ENCODE measurements at places on chromosomes 13 and 19. TPM values are rescaled to one million over a fixed set of nuclear protein-coding genes. Genes with fewer than 3 reads are reported as not detected.

- no peak overlapping the region for H3K4me3 ChIP-seq
- DNase-seq, result no peak
- H3K36me3 ChIP-seq, result no peaks in the 10 kb centered on the region
- H3K27ac ChIP-seq, result no peak overlapping the region
- H3K4me1 ChIP-seq, result no peaks in the 10 kb centered on the region
These were observed 1466.9 kb downstream of the UQCRFS1 start for GRCh38 chr19:27745978-27746542.

GRCh38 chr13:27991881-27992280 is 3.4 kb upstream of the URAD start:
- no peak overlapping the region for H3K27ac ChIP-seq
- no peaks in the 10 kb centered on the region for H3K4me1 ChIP-seq
- H3K27me3 ChIP-seq, result no peaks in the 10 kb centered on the region
- no peak for DNase-seq
- no peaks in the 10 kb centered on the region for H3K36me3 ChIP-seq

GRCh38 chr19:18385675-18386542 is at the start of gene GDF15:
GDF15 (plus strand) TSS chr19:18386158; CDS start chr19:18386190, 32 bp downstream.
- H3K4me3 ChIP-seq, result no peak within 1 kb of the TSS
- H3K36me3 ChIP-seq, result no peaks in the 10 kb centered on the region
- peaks cover 7% of the 10 kb centered on the region for H3K4me1 ChIP-seq
- H3K27ac ChIP-seq, result no peak within 1 kb of the TSS

DNA sequence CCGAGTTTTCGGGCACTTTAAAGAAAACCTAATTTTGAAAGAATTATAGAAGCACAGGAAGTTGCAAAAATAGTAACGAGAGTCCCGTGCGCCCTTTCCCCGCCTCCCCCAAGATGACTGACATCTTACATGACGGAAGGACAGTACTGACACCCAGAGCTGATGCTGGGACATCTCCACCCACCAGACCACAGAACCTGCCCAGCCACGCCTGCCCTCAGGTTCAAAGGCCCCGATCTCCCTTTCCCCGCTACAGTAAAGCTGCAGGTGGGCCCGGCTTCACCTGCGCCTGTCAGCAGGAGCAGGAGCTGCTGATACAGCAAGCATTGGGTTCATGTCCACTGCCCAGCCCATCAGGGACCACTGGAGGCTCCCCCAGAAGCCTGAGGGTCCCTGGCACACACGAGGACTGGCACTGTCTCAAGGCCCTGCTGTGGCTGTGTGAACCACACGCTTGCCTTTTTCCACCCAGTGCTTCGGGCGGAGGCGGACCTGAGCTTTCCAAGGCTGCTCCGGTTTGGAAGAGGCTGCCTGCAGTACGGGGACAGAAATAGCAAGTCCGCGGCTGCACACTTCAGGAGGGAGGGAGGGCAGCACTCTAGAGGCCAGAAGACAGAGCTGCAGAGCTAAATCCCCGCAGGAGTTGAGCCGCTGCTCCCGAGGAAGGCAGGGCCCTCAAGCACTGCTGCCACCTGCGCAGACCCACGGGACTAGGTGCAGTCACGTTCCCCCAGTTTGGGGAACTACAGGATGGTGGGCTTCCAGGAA is 8.7 kb downstream of the MAP2K2 start:
- peaks cover 34% of the 10 kb centered on the region for H3K4me1 ChIP-seq
- H3K27me3 ChIP-seq, result no peaks in the 10 kb centered on the region
- DNase-seq, result peak; percentile 77
- peaks cover 15% of the 10 kb centered on the region for H3K36me3 ChIP-seq

GRCh38 chr19:8336072-8336569 is 6.9 kb downstream of the KANK3 start:
- H3K4me1 ChIP-seq, result peaks cover 7% of the 10 kb centered on the region
- H3K27me3 ChIP-seq, result peaks cover 9% of the 10 kb centered on the region
- H3K4me3 ChIP-seq, result no peak overlapping the region
- no peak overlapping the region for H3K27ac ChIP-seq

- no peaks in the 10 kb centered on the region for H3K27me3 ChIP-seq
- peak overlapping the region; percentile 60 for H3K27ac ChIP-seq
- no peak for DNase-seq
These were observed 8.9 kb downstream of the DYRK1B start for GRCh38 chr19:39825093-39825463.

- H3K27ac ChIP-seq, result no peak overlapping the region
- H3K4me1 ChIP-seq, result no peaks in the 10 kb centered on the region
- no peak for DNase-seq
- no peak overlapping the region for H3K4me3 ChIP-seq
- H3K36me3 ChIP-seq, result no peaks in the 10 kb centered on the region
These were observed 233.5 kb downstream of the ITGBL1 start for GRCh38 chr13:101686003-101686402.

DNA sequence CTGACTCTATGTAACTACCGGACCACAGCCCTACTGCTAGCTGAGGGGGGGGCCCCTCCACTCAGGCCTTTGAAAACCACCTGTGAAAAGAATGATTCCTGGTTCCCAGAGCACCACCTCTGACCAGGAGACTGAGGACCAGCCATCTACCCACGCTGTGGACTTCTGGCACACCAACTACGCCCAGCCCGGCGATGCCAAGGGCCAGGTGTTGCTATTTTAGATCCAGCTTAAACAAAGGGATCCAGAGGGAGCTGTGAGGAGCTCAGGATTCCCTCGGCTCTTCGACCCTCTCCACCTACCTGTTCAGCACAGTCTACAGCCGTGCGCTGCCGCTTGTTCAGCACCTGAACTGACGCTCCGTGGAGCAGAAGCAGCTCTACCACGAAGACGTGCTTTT is 23.0 kb downstream of the PDCD5 start:
- peaks cover 34% of the 10 kb centered on the region for H3K36me3 ChIP-seq
- no peak for DNase-seq
- H3K4me3 ChIP-seq, result no peak overlapping the region
- H3K27me3 ChIP-seq, result no peaks in the 10 kb centered on the region

DNA sequence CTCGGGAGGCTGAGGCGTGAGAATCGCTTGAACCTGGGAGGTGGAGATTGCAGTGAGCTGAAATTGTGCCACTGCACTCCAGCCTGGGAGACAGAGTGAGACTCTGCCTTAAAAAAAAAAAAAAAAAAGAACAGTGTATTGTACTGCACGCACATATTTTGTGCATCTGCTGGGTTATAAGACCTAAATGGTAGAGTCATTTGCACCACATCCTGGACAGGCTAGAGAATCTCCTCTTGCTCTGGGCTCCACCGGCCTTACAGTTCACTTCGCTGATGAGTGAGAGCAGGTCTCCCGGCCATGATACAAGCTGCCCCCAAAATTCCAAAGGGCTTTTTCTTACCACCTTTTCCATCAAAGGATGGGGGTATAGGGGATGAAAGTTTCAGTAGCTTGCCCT is 7.2 kb upstream of the SAE1 start:
- H3K27me3 ChIP-seq, result no peaks in the 10 kb centered on the region
- no peak for DNase-seq
- no peak overlapping the region for H3K27ac ChIP-seq
- no peak overlapping the region for H3K4me3 ChIP-seq

GRCh38 chr19:36449059-36449670 is 30.7 kb upstream of the ZFP82 start:
- H3K4me3 ChIP-seq, result no peak overlapping the region
- H3K27me3 ChIP-seq, result no peaks in the 10 kb centered on the region
- H3K4me1 ChIP-seq, result no peaks in the 10 kb centered on the region
- DNase-seq, result no peak
- H3K27ac ChIP-seq, result no peak overlapping the region

DNA sequence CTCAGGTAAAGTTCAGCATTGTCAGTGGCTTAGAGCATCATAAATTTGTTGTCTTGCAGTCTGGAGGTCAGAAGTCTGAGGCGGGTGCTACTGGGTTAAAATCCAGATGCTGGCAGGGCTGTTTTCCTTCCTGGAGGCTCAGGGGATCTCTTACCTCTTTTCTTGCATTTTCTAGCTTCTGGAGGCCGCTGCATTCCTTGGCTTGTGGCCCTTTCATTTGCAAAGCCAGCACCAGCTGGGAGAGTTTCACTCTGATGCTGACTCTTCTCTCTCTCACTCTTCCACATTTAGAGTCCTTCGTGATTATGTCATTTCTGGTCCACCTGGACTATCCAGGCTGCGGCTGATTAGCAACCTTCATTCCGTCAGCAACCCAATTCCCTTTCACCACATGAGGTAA is 38.1 kb upstream of the SLC10A2 start:
- no peak overlapping the region for H3K4me3 ChIP-seq
- H3K4me1 ChIP-seq, result no peaks in the 10 kb centered on the region
- no peak for DNase-seq
- H3K27me3 ChIP-seq, result no peaks in the 10 kb centered on the region

DNA sequence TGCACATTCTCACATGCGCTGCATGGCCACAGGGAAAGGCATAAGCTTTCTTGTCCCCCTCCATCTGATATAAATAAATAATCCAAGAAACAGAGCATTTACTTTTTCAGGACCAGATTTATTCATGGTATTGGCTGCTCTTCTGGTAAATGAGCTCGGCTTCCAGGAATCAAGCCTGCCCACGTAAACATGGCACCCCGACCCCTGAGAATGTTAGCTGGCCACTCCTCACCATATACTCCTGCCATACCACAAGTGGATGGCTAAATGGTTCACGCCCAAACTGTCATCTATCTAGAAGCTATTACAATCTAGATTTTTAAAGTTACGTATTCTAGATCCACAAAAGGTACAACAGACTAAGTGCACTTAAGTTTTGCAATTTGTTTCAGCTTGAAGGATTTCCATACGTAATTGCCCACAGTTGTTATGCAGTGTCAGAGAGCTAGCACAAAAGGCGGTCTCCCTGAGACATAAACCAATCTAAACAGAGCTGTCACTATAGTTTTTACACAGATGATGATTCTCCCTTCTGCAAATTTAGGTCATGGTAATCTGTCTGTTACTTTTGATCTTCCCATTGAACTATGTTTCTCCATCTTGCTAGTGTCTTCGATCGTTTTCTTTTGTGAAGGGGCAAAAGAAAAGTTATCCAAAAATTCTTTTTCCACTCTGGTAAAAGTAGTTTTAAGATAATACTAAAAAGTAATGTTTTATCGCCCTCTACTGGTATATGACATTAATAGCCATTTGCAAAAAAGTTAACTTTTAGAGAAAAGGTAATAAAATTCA is 16.2 kb upstream of the FOXO1 start:
- H3K4me3 ChIP-seq, result no peak overlapping the region
- H3K27me3 ChIP-seq, result no peaks in the 10 kb centered on the region
- peaks cover 4% of the 10 kb centered on the region for H3K4me1 ChIP-seq
- DNase-seq, result peak; percentile 58
- no peak overlapping the region for H3K27ac ChIP-seq

- H3K4me1 ChIP-seq, result peaks cover 29% of the 10 kb centered on the region
- DNase-seq, result peak; percentile 62
- H3K27ac ChIP-seq, result no peak overlapping the region
- no peak overlapping the region for H3K4me3 ChIP-seq
These were observed 124.1 kb downstream of the COG6 start for GRCh38 chr13:39779337-39780265.

- no peak for DNase-seq
- H3K27me3 ChIP-seq, result no peaks in the 10 kb centered on the region
- H3K27ac ChIP-seq, result no peak overlapping the region
- H3K4me3 ChIP-seq, result no peak overlapping the region
- H3K36me3 ChIP-seq, result no peaks in the 10 kb centered on the region
These were observed 38.7 kb downstream of the TSHZ3 start for GRCh38 chr19:31310432-31311133.

- no peaks in the 10 kb centered on the region for H3K36me3 ChIP-seq
- no peaks in the 10 kb centered on the region for H3K4me1 ChIP-seq
- no peak overlapping the region for H3K4me3 ChIP-seq
- no peak for DNase-seq
These were observed 22.9 kb downstream of the TLE2 start for GRCh38 chr19:3006075-3006767.

- no peaks in the 10 kb centered on the region for H3K4me1 ChIP-seq
- H3K4me3 ChIP-seq, result no peak overlapping the region
- no peak for DNase-seq
- H3K27me3 ChIP-seq, result no peaks in the 10 kb centered on the region
These were observed 81.3 kb downstream of the URI1 start for GRCh38 chr19:30023330-30023729.

DNA sequence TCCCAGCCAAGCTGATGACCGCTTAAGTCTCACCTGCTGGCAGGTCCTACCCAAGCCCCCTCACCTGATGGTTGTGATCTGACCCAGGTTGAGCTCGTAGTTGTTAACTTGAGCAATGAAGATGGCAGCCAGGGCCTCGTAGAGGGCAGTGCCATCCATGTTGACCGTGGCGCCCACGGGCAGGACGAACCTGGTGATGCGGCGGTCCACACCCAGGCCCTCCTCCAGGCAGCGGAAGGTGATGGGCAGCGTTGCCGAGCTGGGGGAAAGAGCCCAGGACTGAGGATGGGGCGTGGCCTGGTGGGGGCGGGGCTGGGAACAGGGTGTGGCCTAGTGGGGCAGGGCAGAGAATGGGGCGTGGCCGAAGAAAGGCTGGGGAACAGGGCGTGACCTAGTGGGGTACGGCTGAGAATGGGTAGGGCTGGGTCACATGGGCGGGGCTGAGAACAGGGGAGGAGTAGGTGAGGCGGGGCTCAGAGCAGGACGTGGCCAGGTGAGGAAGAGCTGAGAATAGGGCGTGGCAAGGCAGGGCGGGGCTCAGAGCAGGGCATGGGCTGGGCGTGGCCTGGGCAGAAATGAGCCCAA is 12.9 kb downstream of the OR7C2 start:
- H3K4me3 ChIP-seq, result no peak overlapping the region
- H3K36me3 ChIP-seq, result no peaks in the 10 kb centered on the region
- no peaks in the 10 kb centered on the region for H3K4me1 ChIP-seq
- no peak for DNase-seq
- H3K27me3 ChIP-seq, result no peaks in the 10 kb centered on the region

- no peak overlapping the region for H3K27ac ChIP-seq
- no peaks in the 10 kb centered on the region for H3K27me3 ChIP-seq
- no peak for DNase-seq
- no peaks in the 10 kb centered on the region for H3K4me1 ChIP-seq
- no peaks in the 10 kb centered on the region for H3K36me3 ChIP-seq
- H3K4me3 ChIP-seq, result no peak overlapping the region
These were observed 1466.1 kb downstream of the UQCRFS1 start for GRCh38 chr19:27746691-27747380.

GRCh38 chr13:26423629-26424028 is 133.9 kb upstream of the WASF3 start:
- H3K4me1 ChIP-seq, result no peaks in the 10 kb centered on the region
- H3K27ac ChIP-seq, result no peak overlapping the region
- DNase-seq, result no peak
- no peaks in the 10 kb centered on the region for H3K36me3 ChIP-seq

GRCh38 chr13:106586648-106587166 is 18.8 kb upstream of the ARGLU1 start:
- H3K27me3 ChIP-seq, result no peaks in the 10 kb centered on the region
- H3K4me3 ChIP-seq, result no peak overlapping the region
- no peak for DNase-seq

- H3K27me3 ChIP-seq, result no peaks in the 10 kb centered on the region
- DNase-seq, result no peak
- no peaks in the 10 kb centered on the region for H3K36me3 ChIP-seq
- no peak overlapping the region for H3K4me3 ChIP-seq
- no peaks in the 10 kb centered on the region for H3K4me1 ChIP-seq
- no peak overlapping the region for H3K27ac ChIP-seq
These were observed 14.3 kb upstream of the ZNF429 start for GRCh38 chr19:21491146-21491545.

The CD37 gene
- 347 TPM for total RNA-seq

The COX7A1 gene
- total RNA-seq, result not detected

The CCDC122 gene
- total RNA-seq, result 4.0 TPM

The PTGER1 gene
- not detected for total RNA-seq

The LHFPL6 gene
- not detected for total RNA-seq

The TEAD2 gene
- total RNA-seq, result not detected

The TMEM38A gene
- 0.67 TPM for total RNA-seq

The GRIN3B gene
- not detected for total RNA-seq

The TMEM86B gene
- total RNA-seq, result 19.7 TPM

The PINLYP gene
- total RNA-seq, result 0.84 TPM

The CGB8 gene
- total RNA-seq, result not detected

The BRD4 gene
- 149 TPM for total RNA-seq

The RNU6-9 gene
- not detected for total RNA-seq
